ENCODE measurements at places on chromosomes 1 and 21.

- DNase-seq = no peak
Measured at GRCh38 chr1:182875889-182876288, 36.7 kb downstream of the DHX9 start.

DNA sequence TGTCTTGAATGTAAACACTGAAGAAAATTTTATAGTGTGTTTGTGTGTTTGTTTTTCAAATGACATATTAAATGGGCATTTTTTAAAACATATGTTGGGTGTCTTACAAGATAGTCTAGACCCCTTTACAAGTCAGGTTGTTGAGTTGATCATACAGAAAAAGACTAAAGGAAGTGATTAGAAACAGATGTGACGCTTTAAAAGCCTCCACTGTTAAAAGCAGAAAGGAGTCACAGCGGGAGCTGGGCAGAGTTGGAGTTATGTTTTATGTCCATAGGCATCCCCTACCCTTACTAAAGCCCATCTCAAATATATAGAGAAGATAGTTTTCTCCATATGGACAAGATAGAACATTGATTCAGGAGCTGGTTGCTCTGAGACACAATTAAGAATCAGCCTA, 393.9 kb downstream of the PLPP3 start:
- DNase-seq = no peak

- no peak for DNase-seq
Measured at GRCh38 chr1:167981933-167982332, 45.1 kb upstream of the MPC2 start.

- no peak for DNase-seq
Measured at GRCh38 chr1:72524021-72524420, 241.7 kb upstream of the NEGR1 start.

GRCh38 chr1:161216945-161217712, 2.0 kb downstream of the FCER1G start:
- no peak for DNase-seq

- DNase-seq = no peak
Measured at GRCh38 chr1:161915051-161915503, 108.6 kb downstream of the OLFML2B start.

DNA sequence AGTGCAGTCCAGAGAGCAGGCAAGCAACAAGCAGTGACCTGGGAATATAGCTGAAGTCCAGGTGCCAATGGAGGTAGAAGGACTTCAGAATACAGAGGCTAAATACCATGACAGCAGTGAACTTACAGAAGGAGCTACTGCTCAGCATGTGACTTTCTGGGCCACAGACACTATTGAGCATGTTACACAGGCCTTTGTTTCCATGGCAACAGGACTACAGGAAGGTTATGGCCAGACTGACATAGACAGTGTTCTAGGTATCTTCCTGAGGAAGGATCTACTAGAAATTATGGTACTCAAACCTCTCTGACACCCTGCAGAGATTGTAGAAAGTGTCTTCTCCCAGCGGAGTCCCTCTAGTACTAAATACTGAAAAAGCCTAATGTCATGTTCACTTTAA, 11.0 kb downstream of the OR2M5 start:
- DNase-seq = no peak

DNA sequence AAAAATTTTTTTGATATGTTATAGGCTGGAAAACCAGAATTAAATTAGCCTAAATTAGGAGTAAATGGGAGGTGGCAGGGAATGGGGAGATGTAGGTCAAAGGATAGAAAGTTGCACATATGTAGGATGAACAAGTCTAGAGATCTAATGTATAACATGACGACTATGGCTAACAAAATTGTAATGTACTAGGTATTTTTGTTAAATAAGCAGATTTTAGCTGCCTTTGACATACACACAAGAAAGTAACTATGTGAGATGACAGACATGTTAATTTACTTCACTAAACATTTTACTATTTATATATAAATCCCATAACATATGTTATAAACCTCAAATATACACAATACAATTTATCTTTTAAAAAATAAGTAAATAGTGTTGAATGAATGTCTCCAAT, 30.2 kb upstream of the GLIS1 start:
- no peak for DNase-seq

- DNase-seq = no peak
Measured at GRCh38 chr1:243543501-243543900, 287.7 kb downstream of the SDCCAG8 start.

- DNase-seq = no peak
Measured at GRCh38 chr1:36971852-36972618, 62.3 kb downstream of the GRIK3 start.

GRCh38 chr1:218969006-218969405, 204.7 kb upstream of the LYPLAL1 start:
- no peak for DNase-seq

DNA sequence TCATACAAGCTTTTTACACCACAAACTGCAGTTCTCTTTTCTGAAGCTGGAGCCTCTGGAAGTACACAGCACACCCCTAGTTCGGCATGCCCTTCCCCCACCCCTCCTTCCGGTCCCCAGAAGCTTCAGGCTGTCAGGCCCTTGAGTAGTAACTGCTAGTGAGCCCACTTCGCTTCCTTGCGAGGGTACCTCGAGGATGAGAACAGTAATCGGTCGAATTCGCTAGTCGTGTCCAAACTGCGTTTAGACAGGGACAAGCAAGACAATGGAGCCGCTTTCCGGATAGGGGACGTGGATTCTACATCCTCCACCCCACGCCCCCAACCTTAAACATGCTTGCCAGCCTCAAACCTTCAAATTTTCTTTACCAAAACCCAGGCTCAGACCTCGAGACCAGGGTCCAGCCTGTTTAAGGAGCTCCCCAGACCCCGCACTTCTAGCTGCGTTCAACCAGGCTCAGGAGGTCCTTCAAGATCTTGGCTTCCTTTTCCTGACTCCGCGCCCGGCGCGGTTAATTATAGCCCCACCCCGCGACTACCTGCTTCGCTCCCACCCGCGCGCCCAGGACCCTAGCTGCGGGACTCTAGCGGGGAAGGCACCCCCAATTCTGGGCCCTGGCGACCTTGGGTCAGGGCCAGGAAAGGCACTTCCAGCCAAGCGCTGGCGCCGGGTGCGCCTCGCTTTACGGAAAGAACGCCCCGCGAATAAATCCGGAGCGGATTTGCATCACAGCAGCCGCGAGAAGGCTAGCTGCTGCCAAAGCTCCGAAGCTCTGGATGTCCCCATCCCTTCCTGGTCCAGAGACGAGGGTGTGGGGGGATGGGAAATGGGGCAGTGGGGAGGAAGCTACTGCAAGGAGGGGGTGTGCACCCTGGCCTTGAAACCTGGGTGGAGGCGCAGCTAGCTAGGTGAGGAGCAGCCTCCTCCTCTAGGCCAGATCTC, 8.1 kb upstream of the TSPAN1 start:
- DNase-seq = no peak

GRCh38 chr21:45766055-45766454, 122.5 kb downstream of the PCBP3 start:
- no peak for DNase-seq

DNA sequence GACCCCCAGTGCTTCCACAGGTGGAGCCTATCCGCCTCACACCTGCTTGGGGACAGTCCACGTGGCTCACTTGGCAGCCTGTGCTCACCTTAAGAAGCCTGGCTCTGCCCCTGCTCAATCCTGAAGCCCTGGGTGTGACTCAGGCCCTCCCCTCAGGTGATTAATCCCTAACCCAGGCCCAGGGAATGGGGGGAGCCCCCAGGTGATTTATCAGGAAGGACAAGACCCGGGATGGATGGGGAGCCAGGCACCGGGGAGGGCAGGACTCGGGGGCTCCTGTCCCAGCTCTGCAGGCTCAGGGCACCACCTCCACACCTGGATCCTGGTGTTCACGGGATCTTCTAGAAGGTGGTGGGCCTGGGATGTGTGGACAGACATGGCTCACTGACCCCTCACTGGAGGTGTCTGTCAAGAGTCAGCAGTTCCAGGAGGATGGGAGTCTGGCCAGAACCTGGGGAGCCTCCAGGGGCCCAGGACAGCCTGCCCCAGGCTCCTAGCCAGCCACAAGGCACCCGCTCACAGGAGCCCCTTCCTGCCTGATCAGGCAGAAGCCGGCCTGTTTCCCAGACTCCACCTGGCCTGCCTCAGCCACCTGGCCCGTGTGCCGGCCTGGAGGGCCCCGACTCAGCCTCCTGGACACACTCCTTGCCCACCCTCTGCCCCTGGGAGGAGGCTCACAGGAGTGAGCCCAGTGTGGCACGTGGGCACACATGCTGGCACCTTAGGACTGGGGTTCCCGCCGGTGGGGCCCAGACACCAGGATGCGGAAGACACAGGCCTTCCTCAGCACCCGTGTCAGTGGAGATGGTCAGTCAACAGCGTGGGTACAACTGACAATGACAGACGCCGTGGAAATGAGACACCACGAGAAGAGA, 38.6 kb upstream of the COL6A1 start:
- DNase-seq = no peak

GRCh38 chr1:23594927-23595353, 35.6 kb upstream of the ID3 start:
- no peak for DNase-seq

GRCh38 chr21:46207920-46208591, 20.5 kb downstream of the LSS start:
- no peak for DNase-seq

- DNase-seq = no peak
Measured at GRCh38 chr1:44696789-44697345, 22.4 kb downstream of the ARMH1 start.

DNA sequence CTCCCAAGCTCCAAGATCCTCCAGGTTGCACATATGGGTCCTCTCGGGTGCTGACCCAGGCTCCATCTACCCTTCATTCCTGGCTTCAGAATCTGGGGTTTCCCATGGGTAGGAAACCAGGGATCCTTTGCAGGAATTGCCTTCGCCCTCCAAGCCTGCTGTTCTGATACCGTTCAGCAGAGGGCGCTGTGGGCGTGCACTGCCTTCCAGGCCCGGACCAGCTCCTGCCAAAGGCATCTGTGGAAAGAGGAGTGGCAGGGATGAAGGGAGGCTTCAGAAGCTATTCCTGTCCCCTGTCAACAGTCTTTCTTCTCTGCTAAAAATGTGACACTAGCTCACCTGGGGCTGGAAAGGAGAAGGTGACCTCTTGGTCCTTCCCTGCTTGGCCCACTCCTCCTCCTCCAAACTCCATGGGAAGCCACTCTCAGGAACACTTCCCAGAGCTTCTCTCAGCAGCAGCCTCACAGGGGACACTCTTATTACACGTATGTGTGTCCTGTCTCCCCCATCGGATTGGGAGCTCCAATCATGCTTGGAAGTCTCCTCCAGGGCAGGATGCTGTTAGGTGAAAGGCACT, 71.2 kb downstream of the VWA5B1 start:
- no peak for DNase-seq

DNA sequence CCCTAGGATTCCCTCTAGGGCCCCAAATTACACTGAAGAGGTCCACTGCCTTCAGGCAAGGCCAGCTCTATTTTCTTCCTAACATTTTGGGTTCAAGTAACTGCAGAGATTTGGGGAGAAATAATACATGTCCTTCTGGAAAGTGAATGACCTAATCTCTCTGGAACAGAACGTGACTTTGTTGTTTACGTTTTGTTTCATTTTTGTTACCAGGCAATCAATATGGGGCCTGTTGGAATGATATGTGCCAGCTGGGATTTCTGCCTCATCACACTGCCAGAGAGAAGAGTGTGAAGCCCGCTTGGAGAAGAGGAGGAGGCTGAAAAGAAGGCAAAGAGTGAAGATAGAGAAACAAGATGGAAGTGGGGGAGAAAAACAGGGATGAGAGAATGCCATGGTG, 116.7 kb downstream of the FASLG start:
- no peak for DNase-seq

- DNase-seq = peak; percentile 90
Measured at GRCh38 chr1:155050560-155051341, at the start of gene ADAM15. TSS of gene ADAM15 (plus strand) at chr1:155051316. CDS start at chr1:155051387, 71 bp downstream.

GRCh38 chr1:61399199-61399598, 316.8 kb downstream of the NFIA start:
- no peak for DNase-seq

GRCh38 chr21:42374864-42375499, 8.6 kb upstream of the TFF1 start:
- DNase-seq = no peak

DNA sequence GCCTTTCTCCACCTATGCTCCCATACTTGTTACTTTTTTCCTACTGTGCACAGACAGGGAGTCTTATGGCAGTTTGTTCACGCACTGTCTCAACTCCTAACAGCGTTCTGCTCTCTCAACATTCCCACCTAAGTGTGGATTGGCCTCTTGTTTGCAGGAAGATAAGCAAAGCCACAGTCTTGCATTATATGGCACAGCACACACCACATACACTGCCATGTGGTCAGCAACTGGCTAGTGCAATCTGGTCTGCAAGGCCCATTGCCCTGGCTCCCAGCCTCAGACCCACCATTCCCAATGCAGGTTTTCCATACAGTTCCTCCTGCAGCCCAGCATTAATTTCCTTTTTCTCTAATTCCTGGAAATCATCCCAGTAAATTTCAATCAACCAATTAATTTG, 38.3 kb upstream of the LAMC2 start:
- DNase-seq = no peak

DNA sequence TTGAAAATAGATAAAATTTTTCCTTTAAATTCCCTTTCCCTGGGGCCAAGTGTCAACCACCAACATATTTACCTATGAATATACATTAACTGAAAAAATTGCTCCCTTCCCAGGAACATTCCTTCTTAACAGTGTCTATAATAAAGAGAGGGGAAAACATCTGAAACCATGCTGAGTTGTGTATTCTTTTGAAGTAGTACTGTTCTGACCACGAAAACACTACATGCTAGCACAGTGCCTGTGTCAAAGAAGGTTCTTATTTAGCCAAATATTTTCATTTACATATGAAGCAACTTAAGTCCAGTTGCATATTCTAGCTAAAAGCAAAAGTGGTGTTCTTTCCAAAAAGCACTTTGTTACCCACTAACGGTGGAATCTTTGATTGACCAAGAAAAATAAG, 311.2 kb downstream of the VAV3 start:
- DNase-seq = no peak

DNA sequence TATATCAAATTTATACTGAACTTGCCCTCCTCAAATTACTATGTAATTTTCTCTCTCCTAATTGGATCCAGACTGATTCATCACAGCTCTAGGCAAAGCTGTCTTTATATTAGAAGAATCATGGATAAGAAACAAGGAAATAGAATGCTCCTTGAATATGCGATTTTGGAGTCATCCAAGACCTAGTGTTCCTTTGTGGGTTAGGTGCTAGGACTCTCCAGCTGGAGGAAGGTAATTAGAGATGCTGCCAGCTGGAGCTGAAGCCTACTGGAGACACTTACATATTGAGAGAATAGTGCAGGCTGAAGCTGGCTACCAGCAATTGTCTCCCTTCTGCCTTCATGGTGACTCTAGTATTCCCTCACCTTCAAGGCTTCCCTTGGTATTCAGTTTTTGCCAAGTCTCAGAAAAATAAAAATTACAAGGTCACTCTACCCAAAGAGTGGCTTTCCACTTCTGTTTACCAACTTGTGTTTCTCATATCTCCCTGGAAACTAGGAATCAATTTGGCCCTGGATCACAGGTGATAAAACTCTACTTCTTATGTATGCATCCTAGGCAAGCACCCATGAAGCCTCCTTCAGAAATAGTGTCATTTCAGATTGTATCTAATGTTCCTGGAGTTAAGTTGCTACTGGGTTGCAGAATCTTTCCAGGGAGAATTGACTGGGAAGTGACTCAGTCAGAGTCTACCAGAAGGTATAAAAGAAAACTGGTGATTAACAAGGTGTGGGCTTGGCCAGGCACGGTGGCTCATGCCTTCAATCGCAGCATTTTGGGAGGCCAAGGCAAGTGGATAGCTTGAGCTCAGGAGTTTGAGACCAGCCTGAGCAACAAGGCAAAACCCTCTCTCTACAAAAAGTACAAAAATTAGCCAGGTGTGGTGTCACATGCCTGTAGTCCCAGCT, 24.4 kb upstream of the DOCK7 start:
- no peak for DNase-seq
